Nasal cavity respiratory epithelium epithelial cell of viscerocranial mucosa (primary cell): ENCODE measurements at places on chromosomes 13 and 19. TPM values are rescaled to one million over a fixed set of nuclear protein-coding genes. Genes with fewer than 3 reads are reported as not detected.

The ZNF606 gene
- total RNA-seq, result 7.2 and 15.1 TPM in 2 replicates

The PRR19 gene
- under 0.01 and 1.1 TPM in 2 replicates for total RNA-seq

The KLK15 gene
- not detected in 2 replicates for total RNA-seq

The ZIM2 gene
- not detected in 2 replicates for total RNA-seq

The SEMA6B gene
- total RNA-seq, result under 0.01 TPM in 2 replicates
